Stimulated activated CD4-positive, alpha-beta T cell treated with anti-CD3 and anti-CD28 coated beads, Interleukin-4, amount 100 ng/mL, for 24 hours (primary cell): ENCODE measurements at places on chromosomes 1 and 21.

DNA sequence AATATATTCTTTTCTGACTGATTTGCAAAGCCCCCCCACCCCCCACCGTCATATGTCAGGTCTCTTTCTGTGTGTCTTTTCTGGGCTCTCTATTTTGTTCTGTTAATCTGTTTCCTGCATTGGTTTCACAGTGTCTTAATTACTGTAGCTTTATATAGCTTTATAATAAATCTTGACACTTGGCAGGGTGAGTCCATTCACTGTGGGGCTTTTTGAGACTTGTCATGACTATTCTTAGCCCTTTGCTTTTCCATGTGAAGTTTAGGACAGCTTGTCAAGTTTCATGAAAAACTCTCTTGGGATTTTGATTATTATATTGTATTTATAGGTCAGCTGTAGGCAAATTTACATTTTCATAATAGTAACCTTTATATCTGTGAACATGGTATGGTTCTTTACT is 50.4 kb downstream of the MIGA1 start:
- DNase-seq, result no peak

DNA sequence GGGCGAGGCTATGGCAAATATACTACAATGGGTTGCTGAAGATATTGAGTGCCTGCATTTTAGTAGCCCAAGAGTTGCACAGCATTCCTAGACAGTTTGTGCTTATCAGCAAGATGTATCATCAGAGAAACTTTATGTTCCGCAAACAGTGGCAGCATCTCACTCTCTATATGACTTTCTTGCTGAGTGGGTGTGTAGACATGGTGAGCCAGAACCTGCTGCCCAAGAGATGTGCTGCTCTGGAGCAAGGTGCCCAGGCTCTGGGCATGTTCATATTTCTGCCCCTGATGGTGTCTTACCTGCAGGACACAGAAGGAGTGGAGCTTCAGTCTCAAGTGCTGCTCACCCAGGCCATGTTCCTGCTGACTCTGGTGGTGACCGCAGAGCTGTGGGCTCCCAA is 8.2 kb upstream of the RGSL1 start:
- no peak for DNase-seq

GRCh38 chr21:45922648-45923047 is 58.9 kb upstream of the COL6A1 start:
- DNase-seq, result no peak

DNA sequence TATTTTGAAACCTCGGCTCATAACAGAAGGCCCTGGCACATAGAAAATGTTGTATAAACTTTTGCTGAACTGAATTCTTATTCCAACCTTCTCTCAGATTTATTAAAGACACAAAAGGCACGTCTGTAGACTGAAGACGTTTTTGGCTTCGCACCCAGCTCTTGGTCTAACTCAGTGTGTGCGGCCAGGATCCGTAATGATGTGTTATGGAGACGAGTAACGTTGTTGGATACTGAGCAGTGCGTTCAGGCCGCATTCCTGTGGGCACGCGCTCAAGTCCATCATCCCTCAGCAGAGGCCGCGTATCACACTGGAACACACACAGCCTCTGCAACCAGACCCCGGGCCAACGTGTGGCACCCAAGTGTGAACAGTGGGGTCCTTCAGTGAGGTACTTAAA is 154.8 kb upstream of the RAB4A start:
- DNase-seq, result no peak

DNA sequence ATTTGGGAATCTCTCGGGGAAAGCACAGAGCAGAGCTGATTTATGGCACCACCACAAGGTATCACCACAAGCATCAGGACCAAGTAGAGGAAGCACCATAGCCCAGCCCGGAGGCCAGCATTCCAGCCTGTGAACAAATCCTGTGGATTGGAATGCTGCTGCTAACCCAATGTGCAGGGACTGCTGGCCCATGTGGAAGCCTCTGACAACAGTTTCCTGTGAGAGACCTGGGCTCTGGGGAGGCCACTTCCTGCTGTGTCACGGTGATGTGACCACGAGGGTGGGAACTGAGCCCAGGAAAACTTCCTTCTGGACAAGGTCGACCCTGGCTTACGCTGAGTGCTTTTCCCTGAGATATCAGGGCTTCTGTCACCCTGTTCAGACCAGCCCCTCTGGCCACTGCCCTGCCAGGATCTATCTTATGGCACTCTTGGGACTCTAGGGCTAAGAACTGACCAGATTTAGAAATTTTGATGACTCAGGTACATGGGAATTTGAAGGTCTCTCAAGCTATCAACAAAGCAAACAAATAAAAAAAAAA is 88.3 kb upstream of the NGF start:
- DNase-seq, result no peak

GRCh38 chr1:3453203-3453761 is 1.2 kb upstream of the ARHGEF16 start:
- DNase-seq, result peak; percentile 73

DNA sequence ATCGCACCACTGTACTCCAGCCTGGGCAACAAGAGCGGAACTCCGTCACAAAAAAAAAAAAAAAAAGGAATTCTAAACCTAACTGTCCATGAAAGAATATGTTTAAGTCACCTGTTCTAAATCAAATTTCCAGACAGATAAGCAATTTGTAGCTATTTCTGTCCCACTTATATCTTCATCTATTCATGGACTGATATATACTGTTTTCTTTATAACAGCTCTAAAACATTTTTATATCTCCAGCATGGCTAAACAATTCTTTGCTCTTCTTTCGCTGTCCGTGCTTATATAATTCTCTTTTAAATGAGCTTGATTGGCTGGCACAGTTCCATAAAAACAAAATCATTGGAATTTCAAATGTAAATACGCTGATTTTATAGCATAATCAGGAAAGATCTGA is 30.5 kb downstream of the BRWD1 start:
- no peak for DNase-seq

- DNase-seq, result no peak
These were observed 10.7 kb upstream of the TCHH start for GRCh38 chr1:152125834-152126443.

GRCh38 chr1:229778794-229779193 is 152.7 kb downstream of the URB2 start:
- DNase-seq, result no peak

DNA sequence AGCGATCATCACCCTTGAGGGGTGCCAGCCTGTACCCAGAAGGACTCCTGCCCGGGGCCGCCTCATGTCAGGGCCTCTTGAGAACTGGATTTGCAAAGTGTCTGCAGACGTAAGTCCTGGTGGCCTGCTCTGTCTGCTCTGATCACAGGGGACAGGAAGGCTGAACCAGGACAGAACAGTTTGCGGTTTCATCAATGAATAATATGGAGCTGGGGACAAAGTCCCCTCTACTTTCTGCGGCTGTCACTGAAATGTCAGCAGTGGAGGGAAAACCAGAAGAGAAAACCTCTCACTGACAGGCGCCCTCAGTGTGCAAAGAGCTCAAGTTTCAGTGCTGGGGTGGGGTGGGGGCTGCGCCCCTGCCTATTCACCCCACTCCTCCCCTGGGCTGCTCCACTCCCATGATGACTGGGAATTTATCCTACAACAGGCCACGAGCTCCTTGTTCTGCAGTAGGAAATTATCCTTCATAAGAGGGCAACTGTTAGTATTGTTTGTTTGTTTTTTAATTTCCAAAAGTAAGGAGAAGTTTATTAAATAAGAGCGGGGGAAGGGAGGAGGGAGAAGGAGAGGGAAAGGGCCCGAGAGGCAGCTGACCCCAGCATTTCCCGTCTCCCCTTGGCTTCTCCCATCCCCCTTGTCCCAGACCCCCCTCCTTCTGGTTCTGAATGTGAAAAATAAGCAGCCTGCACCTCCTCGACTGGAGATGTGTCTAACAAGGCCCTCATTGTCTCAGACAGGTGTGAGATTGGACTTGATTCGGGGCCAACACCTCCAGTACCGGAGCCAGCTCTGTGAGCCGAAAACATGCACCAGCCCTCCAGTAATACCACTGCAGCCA is 149.2 kb downstream of the CLIC6 start:
- DNase-seq, result no peak

GRCh38 chr1:119731741-119732430 is 20.2 kb downstream of the PHGDH start:
- no peak for DNase-seq

GRCh38 chr21:44694776-44695175 is 2.2 kb upstream of the KRTAP10-12 start:
- no peak for DNase-seq

GRCh38 chr21:32768530-32768929 is 3.0 kb downstream of the PAXBP1 start:
- DNase-seq, result no peak

DNA sequence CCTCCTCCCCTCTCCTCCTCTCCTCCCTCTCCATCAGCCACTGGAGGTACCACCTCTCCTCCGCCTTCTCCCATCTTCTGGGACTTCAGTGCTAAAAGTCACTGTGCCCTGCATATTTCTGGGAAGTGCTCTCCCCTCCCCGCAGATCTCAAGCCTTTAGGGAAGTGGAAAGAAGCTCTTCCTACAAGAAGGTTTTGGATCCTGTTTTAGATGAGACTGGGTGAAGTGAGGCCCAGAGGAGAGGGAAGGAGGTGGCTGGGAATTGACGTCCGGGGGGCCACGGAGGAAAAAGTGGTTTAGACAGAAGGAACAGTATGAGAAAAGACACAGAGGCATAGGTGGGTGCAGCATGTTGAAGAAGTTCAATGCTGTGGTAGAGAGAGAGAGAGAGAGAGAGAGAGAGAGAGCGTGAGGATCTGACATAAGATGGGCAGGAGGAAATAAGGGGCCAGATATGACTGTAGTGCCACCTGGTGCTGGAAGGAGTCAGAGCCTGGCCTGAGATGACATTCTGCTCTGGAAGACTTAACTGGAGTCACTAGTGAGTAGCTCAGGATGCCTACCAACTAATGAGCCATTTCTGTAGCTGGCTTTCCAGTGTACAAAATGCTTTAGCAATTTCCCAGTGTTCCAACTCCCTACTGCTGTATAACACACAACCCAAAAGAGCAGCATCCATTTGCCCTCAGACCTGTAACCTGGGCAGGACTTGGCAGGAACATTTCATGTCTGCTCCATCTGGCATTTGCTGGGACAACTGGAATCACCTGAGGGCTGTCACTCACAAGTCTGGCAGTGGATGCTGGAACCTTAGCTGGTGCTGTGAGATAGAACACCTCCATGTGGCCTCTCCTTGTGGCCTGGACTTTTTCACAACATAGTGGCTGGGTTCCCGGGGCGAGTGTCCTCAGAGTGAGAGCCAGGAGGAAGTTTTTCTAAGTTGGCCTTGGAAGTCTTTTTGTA is 16.6 kb upstream of the ZSCAN20 start:
- peak; percentile 17 for DNase-seq

DNA sequence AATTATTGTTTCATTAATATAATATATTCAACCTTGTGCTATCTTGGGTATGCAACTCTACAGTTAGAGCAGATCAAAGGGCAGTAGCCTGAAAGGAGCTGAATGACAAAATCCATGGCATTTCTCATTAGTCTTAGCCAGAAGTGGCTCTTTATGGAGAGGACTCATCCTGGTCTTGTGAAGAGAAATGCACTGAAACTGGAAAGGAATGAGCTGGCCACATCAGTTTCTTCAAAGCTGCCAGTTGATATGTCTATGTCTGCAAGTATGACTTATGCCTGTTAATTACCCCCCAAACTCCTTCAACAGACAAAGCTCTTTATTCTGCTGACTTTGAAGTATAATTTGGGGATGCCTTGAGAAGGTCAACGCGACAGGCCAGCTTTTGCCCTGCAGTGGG is 119.0 kb upstream of the UBE2U start:
- DNase-seq, result no peak

DNA sequence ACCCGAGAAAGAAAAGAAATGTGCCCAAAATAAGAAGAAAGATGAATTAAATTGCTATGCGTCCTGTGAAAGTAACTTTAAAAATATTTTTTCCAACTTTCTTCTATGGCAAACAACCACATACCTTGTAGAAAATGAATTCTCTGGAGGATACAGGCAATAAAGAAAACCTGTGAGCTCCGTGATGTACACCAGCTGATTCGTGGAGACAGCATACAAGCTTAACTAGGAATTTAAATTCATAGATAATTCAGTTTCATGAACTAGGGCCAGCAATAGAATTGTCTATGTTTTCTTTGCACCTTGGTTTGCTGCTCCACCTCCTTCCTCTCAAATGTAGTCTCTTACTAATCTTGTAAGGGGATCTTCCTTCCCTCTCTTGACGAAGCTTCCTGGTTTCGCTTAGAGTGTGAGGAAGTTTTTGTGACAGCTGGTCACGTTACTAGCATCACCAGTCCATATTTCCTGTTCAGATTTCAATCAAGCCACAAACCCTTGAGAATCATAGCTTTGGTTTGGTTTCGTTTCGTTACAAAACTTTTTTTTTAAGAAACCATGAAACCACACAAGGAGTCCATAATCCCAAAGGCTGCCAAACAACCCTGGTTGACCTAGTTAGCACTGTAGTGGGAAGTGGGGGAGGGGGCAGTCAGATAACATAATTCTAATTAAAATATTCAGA is 35.8 kb downstream of the GREM2 start:
- DNase-seq, result peak; percentile 22

DNA sequence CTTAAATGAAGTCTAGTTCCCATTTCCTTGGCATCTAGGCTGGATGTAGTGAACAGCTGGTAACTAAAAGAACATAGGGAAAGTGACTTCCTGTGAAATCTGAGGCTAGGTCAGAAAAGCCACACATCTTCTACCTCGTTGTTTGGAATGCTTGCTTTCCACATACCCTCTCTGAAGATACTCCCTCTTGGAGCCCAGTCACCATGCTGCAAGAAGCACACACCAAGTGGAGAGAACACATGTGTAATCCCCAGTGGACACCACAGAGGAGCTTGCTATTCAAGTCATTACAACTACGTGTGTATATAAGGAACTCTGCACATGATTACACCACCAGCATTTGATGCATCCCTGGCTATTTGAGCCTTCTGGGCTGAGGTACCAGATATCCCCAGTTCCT is 125.9 kb downstream of the RGS21 start:
- DNase-seq, result no peak
